H4 (cell line): ENCODE measurements at places on chromosomes 5 and 9.

DNA sequence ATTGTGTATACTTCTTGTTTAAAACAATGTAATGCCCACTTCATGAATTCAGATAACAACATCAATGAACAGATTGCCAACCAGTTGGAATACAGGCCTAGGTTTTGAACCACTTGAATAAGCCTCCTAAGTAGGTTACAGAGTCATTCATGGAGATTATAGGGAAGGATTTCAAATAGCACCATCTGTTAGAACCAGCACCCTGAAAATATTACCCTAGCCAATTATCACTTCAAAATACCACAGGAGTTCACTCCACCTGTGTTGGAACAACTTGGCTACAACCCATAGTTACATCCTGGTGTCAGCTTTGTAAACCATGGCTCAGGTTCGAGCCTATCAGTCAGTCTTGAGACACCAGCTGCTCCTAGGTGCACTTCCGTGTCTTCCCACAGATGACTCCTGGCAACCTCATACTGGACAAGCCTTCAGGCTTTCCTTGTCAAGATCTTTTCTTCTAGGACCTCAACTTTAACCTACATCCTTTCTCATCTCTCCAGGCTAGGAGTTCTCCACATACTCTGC is 350.0 kb downstream of the DEPDC1B start:
- DNase-seq = no peak

DNA sequence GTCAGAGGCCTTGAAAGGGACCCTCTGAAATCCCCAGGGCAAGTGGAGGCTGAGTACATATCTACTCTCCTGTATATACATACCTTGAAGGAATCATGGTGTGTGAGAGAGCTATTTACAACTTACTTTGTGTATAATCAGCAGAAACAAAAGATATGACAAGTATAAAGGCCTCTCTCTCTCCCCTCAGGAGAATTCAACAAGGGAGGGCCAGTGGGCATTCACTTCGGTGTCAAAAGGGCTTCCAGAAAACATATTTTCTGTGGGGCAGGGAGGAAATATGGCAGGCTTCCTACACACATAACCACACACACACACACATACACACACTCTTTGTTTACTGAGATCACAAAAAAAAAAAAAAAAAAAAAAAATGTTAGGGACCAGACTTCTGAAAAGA is 181.7 kb downstream of the BNC2 start:
- DNase-seq = no peak

DNA sequence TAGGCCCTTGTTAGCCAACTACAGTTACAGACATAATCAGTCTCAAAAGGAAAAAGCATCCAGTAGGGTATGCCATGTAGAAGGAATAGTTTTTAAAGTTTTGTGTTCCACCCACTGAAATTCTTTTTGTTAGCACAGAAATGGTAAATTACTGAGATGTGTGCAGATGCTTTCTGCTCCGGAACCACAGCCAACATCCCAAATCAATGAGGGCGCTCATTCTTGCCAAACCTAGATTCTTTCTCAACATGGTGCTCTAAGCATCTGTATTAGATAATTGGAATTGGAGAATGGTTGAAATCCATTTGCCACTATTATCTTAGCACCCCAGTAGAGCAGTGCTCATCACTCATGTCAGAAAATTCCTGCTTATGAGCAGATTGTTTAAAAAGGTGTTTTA is 127.8 kb downstream of the SEC61B start:
- DNase-seq = no peak

DNA sequence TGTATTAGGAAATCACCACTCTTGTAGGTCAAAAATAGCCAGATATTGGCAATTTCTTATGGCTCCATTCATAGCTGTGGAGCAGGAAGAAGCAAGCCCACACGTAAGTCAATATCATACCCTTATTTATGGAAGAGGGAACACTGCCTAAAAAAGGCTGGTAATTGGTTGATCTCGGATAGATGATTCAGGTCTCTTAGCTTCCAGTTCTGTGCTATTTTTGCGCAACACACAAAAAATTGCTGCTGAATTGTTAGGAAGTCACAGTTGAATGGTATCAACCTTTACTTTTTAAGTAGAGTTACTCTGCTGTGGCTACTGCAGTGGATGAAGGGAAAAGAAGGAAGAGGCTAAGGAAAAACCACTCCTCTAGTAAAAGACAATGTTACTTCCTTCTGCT is 168.8 kb downstream of the ARHGAP26 start:
- no peak for DNase-seq

DNA sequence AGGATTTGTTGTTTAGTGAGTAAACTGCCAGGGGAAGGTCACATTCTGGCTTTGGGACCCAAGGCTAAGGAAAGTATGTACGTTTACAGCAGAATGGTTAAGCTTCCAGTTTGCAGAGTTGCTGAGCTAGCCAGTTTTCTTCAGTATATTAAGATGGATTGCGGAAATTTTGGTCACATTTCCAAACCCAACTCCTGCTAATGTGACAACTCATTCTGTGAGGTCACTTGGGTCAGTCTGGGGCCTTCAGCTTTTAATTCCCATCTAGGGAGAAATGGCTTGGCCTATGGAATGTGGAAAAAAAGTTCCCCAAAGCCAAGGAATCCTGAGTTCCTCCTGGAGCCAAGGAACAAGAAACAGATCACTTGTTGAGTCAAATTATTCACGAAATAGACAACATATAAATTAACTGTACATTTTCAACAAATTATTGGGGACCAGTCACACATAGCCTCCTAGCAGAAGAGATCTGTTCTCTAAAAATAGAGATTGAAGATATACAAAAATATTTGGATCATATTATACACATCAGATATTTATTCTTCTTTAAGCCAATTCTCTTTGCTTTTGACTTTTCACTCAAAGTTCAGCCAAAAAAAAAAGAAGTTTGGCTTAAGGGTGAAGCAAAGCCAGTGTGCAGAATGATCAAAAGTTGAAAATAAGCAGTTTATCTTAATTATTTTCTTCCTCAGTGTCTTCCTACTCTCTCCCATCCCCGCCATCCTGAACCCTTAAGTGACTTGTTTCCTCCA is 8.8 kb downstream of the KCNV2 start:
- DNase-seq = no peak

DNA sequence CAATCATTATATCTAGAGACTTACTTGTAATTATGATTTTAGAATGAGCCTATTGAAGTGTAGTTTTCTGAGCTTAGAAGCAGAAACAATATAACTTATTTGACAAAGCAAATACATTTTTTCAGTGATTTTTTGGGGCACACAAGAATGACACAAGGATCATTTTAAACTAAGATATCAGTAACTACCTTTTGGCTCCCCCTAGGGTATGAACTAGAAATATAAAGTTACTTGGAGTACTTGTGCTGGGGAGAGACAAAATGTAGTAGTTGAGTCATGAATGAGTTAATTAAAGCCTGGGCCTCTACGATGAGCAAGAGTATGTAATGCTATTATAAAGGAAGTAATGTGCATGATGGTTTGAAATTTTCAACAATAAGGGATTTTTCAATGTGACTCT is 1244.1 kb upstream of the ACO1 start:
- DNase-seq = peak; percentile 19

DNA sequence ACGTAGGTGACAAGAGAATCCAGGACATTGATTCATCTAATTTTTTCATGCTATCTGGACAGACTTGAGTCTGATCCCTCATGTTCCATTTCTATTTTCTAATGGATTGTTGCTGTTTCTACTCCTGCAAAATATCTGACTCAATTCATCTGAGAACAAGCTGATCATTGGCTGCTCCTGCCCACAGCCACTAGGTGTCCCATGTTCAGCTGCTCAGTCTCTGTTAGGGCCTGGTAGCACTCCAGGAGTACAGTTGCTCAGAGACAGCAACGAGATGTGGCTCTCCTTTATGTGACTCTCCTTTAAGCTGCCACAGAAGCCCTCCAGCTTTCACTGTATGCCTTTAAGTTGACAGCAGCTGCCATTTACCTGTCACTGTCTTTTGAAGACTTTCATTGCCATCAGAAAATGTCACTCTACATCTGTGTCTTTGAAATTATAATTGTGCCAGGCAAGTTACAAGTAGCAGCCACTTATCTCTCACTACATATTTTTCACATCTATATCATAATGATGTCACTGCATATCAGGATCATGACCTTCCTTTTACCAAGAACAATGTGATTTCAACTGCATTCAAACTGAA is 1944.2 kb upstream of the NUDT12 start:
- peak; percentile 51 for DNase-seq

DNA sequence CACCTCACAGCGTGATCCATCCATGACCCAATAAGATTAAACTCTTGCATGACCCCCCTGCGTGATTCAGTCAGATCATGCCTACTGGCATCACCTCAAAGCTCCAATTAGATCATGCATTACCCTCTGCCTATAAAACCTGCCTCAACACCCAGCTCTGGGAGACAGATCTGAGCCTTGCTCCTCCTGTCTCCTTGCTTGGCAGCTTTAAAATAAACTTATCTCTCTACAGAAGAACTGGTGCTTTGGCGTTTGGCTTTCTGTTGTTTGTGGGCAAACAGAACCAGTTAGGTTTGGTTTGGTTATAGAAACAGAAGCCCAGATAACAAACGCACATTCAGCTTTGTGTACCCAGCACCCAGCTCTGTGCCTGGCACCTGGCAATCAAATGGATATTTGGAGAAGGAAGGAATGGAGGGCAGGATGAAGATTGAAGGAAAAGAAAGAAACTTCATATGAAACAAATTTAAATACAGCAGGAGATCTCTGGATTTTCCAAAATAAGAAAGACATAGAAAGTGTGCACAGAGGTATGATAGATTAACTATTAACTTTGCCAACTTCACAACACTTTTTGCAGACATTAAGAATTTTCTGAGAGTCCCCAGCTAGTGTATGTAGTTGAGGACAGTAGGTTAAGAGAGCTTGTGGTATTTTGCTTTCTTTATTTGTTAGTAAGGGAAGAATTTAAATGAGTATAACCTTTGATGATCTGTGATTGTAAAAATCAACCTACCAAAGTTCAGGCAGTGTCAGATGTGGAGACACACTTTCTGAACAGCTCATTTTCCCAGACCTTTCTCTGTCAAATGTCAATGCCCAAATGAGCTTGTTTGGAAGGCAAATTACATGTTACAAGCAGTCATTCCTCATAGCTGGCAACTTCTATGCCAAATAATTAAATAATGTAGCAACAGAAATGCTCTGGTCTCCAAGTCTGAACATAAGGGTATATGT is 102.1 kb upstream of the ASTN2 start:
- DNase-seq = no peak

- no peak for DNase-seq
Measured at GRCh38 chr9:79735023-79735779, 163.4 kb downstream of the TLE4 start.

- no peak for DNase-seq
Measured at GRCh38 chr9:14011799-14012560, 302.0 kb downstream of the NFIB start.

DNA sequence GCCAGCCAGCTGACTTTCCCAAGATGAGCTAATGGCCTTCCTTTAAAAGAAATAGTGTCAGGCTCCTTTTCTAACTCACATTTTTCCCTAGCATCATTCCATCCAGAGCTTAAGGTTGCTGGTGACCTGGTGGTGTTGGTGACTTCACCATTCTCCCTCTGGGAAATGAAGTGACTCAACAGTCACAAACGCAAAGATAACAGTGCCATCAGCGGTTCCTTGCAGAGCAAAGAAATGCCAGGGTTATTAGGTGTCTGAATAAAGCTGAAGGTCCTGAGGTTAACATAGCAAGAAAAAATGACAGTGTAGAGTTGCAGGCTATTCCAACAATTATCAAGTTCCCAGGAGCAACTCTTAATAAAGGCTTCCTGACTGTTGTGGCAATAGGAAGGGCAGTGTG is 111.8 kb upstream of the SLC44A1 start:
- DNase-seq = peak; percentile 76

DNA sequence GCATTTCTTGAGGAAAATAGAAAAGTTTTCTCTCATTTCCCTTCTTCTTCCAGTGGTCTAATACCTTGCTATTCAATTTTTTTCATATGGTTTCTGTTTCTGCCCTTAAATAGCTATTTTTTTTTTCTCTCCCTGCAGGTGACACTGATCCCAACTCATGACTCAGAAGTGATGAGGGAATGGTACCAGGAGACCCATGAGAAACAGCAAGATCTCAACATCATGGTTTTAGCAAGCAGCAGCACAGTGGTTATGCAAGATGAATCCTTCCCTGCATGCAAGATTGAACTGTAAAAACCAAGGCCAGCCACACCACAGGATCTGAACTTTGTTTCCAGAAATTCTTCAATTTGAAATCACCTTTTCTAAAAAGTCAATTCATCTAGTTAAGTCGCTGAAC is 97.7 kb downstream of the MAP1B start:
- no peak for DNase-seq

DNA sequence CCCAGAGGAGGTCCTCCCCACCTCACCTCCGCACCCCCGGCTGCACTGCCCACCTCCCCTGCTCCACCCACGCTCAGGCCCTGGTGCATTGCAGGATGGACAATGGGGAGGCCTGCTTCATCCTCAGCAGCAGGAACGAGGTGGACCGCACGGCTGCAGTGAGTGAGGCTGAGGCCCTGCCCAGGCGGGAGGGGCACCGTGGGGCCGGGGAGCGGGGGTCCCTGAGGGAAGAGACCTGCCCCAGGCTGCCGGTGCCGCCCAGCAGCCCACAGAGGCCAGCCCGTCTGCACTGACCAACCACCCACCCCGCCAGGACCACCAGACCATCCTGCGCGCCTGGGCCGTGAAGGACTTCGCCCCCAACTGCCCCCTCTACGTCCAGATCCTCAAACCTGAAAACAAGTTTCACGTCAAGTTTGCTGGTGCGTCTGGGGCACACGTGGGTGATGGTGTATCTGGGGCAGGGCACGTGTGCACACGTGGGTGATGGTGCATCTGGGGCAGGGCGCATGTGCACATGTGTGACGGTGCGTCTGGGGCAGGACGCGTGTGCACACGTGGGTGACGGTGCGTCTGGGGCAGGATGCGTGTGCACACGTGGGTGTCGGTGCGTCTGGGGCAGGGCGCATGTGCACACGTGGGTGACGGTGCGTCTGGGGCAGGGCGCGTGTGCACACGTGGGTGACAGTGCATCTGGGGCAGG is 66.7 kb downstream of the KCNT1 start:
- no peak for DNase-seq

DNA sequence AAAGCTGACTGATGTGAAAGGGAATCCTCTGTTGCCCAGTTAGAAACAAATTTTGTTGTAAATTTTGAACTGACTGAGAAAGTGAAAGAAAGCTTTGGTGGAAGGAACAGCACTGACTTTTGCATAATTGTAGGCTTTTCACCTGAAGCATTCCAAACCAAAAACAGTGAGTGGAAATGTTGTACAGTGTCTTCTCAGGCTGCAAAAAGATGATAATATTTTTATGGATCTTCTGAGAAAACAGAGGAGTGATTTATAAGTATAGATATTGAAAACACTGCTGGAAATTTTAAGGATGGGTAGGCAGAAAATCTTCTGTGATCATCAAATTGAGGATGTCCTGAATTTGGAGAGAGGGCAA is 40.0 kb downstream of the LURAP1L start:
- no peak for DNase-seq

- DNase-seq = no peak
Measured at GRCh38 chr5:2190549-2190948, 307.8 kb upstream of the IRX4 start.
